LNCaP clone FGC (cell line): ENCODE measurements at places on chromosomes 5 and 9.

DNA sequence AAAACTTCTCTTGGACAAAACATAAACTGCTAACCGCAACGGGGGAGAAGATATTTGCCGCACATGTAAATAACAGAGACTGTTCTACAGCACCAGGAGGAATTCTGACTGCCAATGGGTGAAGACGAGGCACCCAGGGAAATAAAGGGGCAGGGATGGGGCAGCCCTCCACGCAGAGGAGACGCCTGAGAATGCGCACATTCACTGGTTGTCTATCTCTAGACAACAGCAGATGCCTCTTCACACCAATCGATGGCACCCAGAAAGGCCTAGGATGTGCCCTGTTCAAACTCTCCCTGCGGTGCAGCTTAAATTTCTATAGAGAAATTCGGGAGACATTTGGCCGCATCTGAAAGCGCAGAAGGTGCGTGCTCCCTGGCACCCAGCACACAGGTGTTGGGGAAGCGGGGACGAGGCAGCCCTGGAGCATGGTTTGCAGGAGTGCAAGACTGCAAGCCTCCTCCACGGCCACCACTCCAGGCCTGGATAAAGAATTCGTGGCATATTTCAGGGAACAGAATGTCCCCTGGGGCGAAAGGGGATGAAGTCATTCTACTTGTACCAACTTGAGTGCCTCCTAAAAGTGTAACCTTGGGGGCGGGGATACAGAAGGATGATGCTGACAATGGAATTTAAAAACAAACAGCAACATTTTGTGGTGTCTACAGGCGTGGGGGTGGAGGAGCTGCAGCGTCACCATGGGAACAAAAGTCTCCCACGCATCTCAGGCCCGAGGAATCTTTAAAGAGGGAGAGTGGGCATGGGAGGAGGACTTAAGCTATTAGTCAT is 6.3 kb upstream of the IRX2 start:
- no peak for DNase-seq

GRCh38 chr9:1877951-1878350 is 137.2 kb upstream of the SMARCA2 start:
- no peak for DNase-seq

DNA sequence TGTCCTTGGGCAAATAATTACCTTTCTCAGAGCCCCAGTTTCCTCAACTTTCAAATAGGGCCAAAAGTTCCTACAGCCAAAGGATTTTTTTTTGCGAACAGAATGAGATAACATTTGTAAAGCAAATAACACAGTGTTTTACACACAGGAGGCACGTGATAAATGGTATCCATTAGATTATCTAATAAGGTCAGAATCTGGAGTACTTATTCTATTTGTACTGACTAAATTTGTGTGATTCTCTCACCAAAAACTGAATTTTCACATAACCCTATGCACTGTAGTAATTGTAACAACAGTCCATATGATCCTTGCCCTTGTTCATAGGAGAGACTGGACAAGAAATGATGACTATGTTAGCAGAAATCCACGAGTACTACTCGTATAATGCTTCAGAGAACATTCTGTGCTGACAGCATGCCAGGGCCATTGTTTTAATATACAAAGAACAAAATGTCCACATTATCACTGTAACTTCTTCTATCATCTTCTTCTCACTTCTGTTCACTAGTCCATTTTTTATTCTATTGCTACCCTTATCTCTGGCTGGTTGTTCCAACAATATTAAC is 13.9 kb upstream of the FEM1C start:
- DNase-seq, result peak; percentile 83

DNA sequence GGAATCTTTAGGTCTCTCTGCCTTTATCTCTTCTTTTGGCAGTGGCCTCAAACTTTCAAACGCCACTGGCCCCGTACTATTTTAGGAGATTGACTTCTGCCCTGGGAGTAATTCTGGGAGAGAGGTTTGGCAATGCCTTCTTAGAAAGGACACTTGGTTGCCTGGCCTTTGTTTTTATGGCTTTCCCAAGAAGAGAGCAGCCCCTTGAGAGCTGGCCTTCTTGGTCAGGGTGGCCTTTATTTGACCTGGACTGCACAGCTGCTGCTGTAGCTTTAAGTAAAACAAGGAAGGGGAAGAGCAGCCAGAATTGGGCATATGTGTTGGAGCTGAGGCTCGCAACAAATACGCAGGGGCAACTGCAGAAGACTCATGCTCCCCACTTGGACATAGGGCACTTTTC is 60.8 kb downstream of the PTPN3 start:
- no peak for DNase-seq
